ENCODE measurements at places on chromosomes 5 and 9.

DNA sequence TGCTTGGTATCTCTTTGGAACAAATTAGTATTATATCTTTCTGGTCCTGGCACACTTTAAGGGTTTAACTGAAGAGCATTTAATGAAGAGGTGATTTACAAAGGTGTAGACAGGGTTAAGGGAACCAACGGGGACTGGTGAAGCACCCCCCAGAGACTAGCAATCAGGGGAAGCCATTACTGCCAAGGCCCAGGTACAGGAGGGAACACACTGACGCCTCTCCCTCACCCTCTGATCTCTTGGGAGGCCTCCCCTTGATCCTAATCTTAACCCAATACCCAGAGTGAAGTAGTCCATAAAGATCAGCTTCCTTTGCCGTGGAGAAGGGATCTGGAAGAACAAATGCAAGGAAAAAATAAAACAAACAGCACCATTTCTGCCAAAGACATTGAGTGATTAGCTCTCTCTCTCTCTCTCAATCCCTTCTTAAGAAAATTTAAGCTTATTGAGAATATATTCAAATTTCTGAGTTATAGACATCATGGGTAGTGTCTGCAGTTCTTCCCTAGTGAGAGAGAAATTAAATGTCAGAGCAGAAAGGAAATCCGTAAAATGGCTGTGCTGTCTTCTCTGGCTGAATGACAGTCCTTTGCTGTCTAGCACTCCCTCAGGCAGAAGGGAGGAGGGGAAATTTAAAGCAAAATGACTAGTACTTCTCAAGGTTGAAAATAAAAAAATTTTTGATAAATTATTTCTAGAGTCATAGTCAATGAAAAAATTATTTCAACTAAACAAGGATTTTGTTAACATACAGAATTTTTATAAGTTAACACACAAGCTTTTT, 20.0 kb downstream of the F2R start:
- no peak for DNase-seq

DNA sequence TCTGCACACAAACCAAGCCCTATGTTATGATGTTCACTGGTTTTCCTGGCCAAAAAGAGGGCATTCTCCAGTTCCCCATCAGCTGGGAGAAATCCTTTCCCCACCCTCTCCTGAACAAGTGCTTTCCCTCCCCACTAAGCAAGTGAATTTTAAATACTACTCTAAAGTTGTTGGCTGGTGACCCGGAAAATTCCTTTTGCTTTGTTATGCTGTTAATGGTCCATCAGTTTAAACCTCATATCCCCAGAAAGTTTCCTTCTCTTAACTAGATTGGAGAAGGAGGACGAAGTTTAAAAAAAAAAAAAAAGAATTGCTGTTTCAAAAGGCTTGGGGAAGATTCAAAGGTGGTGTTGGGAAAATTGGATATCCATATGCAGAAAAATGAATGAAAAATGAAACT, 21.9 kb upstream of the SPRY4 start:
- no peak for DNase-seq

GRCh38 chr9:117494401-117495090, 79.7 kb upstream of the ASTN2 start:
- DNase-seq, result no peak

DNA sequence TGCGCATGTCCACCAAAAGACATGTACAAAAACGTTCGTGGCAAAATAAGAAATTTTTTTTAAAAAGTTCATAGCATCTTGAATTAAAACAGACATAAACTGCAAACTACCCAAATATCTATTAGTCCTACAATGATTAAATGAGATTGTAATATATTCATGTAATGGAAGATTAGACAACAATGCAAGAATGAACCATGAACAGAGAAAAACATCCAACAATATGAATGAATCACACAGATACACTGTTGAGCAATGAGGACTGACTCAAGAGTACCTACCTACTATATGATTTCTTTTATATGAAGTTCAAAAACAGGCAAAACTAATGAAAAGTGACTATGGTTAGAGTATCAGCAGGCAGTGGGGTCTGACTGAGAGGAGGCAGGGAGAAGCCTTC, 17.9 kb upstream of the CTNNAL1 start:
- peak; percentile 32 for DNase-seq

DNA sequence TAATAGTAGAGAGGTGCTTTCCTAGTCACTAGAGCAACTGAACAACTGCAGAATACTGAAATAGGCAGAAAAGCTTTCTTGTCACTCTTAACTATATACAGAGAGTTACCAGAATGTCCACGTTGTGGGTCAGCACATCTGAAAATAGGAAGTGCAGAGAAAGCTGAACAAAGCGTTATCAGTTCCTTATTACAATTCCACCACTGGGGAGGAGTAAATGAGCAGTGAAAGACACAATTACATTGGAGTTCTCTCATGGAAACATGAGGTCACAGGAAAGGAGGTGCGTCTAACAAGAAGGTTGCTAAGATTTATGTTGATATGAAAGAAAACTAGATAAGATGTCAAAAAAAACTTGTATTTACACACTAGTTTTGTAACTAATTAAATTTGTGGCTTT, 461.9 kb upstream of the COX7C start:
- no peak for DNase-seq

- DNase-seq, result no peak
Measured at GRCh38 chr5:11110128-11110527, 349.1 kb upstream of the DAP start.

DNA sequence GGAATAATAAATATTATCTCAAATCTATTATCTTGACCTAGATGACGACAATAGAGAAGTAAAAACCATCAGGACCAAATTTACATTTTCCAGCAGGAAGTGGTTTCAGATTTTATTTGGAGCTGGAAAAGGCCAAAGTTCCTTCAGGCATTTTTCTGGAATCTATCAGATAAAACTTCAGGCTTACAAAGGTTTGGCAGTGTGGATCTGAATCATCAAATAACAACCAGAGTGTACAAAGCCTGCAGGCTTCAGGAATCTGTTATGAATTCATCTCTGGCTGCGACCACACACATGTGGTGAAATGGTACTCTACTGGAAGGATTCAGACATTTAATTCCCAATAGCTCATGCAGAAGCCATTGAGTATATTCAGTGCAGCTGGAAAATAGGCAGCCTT, 726.4 kb upstream of the GRAMD2B start:
- peak; percentile 96 for DNase-seq

DNA sequence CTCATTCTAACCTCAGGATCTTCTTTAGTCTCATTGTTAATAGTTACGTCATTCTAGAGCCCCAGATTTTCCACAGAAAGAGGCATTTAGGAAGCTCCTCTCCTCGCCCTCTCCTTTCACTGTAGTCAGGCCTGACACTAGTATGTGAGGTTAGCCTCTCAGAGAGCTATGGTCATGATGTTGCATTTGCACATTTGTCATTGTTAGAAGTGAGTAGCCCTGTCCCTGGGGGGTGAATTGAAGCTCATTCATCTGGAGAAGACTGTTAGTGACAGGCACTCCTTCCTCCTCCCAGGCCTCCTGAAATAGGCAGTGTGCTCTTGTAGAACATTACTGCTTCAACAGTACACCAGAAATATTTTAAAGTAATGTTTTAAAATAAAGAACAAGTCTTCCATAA, 26.6 kb upstream of the LRRTM2 start:
- DNase-seq, result peak; percentile 4

DNA sequence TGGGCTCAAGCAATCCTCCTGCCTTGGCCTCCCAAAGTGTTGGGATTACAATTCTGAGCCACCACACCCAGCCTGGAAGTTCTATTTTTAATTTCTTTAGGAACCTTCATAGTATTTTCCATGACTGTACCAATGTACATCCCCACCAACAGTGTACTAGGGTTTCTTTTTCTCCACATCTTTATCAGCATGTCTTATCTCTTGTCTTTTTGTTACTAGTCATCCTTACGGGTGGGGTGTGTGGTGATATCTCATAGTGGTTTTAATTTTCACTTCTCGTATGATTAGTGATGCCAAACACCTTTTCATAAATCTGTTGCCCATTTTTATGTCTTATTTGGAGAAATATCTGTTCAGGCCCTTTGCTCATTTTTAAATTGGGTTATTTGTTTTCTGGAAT, 123.0 kb upstream of the MEF2C start:
- DNase-seq, result no peak

DNA sequence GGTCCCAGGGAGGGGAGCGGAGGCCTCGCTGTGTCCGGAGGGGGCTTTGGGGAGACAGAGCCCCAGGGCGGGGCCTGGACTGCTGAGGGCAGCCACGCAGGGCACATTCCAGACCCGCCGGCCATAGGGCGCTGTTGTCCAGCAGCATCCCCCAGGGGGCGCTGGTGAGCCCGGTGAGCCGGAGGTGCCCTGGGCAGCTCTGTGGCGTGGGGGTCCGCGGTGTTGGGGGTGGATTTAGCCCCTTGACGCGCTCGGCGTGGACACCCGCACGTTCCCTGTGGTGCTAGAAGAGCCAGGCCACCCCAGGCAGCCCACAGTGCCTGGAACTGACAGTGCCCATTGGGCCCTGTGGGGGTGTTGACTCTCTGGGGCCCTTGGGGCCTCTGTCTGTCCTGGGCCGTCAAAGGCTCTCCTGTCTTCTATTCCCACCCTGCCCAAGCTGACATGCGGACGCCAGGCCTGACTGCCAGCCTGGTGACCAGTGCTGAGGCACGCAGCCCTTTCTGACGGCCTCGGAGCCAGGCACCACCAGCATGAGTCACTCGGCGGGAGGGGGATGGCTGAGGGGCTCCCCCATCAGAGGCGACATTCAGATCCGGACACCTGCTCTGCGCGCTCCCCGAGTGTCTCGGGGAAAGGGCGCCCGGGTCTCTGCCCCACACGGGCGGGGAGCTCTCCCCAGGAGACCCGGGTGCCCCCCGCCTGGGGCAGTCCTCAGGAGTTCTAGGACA, 23.9 kb downstream of the TPPP start:
- no peak for DNase-seq

DNA sequence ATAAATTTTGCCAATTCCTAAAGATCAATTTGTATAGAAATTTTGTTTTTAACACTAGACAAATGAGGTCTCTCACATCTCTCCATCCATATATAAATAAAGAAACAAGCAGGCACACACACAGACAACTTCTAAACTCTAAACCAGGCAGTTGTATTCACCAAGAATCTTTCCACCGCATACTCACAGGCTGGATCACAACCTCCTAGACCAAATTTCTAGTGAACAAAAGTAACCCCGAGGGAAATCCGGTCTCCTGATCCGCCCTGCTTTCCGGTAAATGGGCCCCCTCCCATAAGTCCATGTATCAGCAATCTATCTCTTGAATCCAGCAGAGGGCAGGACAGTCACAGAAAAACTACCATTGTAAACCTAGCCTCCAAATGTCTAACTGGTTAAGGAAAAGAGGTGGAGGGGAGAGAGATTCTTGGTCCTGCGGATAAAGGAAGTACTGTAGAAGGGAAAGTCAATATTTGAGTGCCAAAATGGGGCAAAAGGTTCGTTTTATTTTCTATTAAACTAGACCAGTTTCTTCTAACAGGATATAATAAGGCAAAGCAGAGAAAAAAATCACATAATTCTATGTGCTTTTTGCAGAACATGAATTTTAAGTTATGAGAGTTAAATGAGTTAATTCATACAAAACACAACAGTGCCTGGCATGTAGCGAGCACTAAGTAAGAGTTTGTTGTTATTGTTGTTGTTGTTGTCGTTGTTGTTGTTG, 4.8 kb upstream of the SMU1 start:
- DNase-seq, result peak; percentile 89

DNA sequence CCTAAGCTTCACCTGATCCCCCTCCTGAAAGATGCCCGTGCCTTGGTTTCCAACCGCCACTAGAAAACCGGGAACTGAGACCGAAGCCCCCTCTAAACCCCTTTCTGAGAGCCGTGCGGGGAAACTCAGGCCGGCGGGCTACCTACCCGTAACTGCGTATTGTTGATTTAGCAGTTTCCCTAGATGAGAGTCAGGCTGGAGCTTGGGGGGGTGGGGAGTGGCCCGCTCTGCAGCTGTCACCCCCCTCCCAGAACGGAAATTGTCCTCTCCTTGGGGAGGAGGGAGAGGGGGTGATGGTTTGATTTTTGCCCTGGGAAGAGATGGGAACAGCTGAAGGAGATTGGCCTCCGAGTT, 2.5 kb downstream of the CXXC5 start:
- no peak for DNase-seq

DNA sequence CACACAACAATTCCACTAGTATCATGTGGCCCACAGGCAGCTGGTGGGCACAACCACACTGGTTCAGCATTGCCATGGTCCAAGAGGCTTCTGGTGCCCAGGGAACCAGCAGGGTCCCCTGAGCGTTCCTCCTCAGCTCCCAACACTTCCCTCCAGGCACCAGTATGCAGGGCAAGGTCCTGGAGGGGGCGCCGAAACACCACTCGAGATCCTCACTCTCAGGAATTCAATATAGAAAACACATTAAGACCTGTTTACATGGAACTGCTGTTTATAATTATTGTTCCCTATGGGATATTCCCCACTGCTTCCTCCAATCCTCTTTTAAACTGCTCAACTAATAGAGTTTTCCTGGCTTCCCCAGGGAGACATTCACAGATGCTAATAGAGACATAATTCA, 91.9 kb upstream of the GABRP start:
- no peak for DNase-seq

- no peak for DNase-seq
Measured at GRCh38 chr5:33329891-33330290, 110.9 kb upstream of the TARS1 start.

GRCh38 chr5:57900381-57900944, 417.9 kb upstream of the ACTBL2 start:
- DNase-seq, result no peak

- no peak for DNase-seq
Measured at GRCh38 chr5:10743951-10744350, 17.1 kb downstream of the DAP start.

DNA sequence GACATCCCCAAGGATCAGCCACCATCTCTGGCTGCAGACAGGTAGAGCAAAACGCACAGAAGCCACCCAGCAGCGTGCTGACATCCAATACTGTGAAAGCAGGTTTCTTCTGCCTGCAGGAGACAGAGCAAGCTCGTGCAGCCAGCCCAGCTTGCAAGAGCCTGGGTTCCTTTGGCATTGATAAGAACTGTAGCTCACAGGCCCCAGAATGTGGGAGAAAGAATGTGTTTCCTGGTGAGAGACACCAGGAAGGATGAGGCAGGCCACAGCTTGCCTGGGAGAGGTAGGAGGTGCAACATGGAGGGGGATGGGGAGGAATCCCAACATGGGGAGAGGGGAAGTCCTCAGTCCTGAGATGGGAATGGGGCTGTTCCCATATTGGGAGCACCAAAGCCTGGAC, 34.0 kb upstream of the ARAP3 start:
- DNase-seq, result no peak

DNA sequence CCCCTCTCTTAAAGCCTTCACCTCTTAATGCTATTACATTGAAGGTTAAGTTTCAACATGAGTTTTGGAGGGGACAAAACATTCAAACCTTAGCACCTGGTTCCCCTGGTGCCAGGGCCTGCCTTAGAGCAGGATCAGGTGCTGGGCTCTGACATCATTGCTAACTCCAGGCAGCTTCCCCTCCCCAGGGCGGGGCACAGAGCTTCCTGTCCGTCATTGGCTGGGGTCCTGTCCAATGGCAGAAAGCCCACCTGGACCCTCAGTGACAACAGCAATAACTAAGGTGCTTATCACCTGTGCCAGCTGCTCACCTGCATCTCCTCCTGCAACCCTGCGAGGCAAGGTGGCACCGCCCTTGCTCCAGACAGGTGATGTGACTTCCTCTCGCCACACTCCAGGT, 177.4 kb downstream of the NSG2 start:
- DNase-seq, result no peak
